ENCODE measurements at places on chromosomes 4 and X.

- DNase-seq, result no peak
Observed at GRCh38 chrX:67536564-67536963, 7.3 kb upstream of the AR start.

DNA sequence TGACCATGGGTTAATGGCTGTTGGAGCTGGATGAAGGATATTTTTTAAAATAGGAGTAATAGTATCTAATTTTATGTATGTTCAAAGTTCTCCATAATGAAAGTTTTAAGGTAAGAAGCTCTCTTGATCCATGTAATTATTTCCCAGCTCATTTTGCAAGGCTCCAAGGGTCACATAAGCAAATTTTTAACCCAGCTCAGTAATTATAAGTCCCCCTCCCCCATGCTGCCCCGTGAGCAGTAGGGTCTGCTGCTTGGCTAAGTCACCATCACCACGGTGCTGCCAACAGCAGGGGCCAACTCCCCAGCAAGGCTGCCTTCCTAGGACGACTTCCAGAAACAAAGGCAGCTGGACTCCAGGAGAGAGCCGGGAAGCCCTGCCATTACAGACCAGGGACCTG, 340.0 kb downstream of the FBXW7 start:
- no peak for DNase-seq

- no peak for DNase-seq
Observed at GRCh38 chr4:89249716-89250361, 57.8 kb downstream of the GPRIN3 start.

DNA sequence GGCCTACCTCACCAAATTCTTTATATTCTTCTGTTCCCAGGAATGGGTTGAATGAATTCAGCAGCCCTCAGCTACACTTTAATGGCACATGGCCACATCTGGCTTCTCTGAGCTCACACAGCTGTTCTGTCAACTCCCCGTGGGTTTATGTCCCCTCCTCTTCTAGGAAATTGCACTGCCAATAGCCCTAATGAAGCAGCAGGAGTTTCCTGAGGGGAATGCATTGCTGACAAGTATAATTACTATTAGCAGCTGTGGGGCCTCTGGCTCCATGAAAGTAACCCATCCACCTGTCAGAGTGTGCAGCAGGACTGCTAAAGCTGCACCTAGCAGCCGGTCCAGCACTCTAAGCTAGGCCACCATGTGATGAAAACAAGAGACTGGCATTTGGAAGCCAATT, 50.3 kb downstream of the FTHL17 start:
- DNase-seq, result no peak

DNA sequence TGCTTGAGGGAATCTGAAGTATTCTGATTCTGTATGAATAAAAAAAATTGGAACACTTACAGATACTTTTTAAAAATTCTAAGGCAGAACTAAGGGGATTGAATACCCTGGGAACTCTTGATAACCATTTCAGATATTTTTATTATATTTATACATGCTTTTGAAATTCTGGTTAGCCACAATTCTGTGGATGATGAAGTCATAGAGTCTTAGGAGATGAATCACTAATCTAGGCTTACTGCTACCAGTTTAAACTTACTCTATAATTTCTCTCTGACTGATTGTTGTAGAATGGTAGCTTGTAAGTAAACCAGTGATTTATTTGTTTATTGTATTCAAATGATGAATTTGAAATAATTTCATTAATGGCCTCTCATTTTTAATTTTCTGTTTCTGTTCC, 11.4 kb upstream of the SLAIN2 start:
- no peak for DNase-seq

GRCh38 chrX:120145295-120145925, 13.0 kb upstream of the RHOXF2 start:
- DNase-seq, result no peak

DNA sequence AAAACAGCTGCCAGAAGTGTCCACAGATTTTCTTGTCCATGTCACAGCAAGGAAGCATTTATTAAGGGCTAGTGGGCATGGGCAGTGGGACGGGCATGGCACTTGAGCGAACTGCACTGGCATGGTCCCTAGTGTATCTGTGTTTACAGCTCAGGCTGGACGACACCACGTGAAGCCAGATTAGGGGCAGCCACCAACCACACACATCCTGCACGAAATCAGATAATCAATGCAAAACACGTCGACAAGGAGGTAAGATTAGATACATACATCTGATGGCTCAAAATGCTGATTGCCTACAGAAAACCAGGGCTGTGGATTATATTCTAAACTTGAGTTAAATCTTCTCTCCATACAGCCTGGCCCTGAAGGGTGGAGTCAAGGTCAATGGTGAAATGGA, 103.8 kb upstream of the ATP6AP2 start:
- no peak for DNase-seq

- DNase-seq, result no peak
Observed at GRCh38 chrX:138648568-138648967, 62.9 kb downstream of the FGF13 start.

GRCh38 chr4:148454835-148455234, 12.6 kb upstream of the NR3C2 start:
- no peak for DNase-seq

DNA sequence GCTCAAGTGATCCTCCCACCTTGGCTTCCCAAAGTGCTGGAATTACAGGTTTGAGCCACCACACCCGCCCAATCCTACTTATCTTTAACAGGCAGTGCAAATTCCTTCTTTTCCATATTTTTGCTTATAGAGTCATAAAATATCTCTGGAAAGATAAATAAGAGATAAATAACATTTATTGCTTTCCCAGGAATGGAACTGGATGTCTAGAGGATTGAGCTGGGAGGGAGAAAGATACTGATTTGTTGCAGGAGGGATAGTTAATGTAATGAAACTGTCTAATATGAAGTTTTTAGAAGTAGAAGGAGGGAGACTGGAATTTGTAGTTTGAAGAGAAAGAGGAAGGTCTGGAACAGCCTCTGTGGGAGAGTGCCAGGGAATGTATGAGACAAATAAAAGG, 20.2 kb downstream of the ITGB1BP2 start:
- no peak for DNase-seq

DNA sequence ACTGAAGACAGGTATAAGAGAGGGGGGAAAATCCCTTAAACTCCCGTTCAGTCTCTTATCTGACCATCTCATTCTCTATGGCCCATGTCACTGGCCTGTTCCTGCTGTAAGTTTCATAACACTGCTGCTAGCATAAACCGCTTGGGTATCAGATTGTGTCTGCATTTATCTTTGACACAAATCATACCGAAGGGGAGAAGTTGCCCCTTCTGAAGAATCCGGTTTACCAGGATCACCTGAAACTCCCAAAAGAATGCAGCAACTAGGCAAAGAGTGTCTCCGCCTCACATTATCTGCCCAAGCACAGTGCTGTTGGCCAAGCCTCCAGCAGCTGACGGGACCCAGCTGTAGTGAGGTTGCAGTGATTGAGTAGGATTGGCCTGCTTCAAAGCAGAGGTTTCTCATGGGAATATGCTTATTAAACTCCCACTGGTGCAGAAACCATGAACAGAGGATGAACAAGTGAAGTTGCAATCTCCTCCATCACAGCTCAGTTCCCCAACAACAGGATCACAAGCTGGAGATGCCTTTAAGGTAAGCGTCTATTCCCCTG, 71.3 kb upstream of the PUDP start:
- DNase-seq, result no peak

- DNase-seq, result no peak
Observed at GRCh38 chr4:77433418-77433733, 172.2 kb upstream of the CXCL13 start.

DNA sequence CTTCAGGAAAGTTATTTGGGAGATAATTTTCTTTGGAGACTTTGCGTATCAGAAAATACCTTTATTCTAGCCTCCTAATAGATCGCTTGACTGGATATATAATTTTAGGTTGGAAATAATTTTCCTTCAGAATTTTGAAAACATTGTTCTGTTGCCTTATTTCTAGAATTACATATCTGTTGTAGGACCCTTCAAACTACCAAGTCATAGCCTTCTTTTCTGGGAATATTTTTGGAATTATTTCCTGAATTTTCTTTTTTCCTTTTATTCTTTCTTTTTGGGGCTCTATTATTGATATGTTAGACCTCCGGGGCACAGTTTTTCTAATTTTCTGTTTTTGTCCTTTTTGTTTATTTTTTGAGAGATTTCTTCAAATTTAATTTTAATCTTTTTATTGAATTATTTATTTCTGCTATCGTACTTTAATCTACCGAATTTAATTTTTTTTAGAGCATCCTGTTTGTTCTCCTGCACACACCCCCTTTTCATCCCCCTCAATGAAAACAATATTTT, 100.5 kb downstream of the KDM6A start:
- DNase-seq, result no peak

DNA sequence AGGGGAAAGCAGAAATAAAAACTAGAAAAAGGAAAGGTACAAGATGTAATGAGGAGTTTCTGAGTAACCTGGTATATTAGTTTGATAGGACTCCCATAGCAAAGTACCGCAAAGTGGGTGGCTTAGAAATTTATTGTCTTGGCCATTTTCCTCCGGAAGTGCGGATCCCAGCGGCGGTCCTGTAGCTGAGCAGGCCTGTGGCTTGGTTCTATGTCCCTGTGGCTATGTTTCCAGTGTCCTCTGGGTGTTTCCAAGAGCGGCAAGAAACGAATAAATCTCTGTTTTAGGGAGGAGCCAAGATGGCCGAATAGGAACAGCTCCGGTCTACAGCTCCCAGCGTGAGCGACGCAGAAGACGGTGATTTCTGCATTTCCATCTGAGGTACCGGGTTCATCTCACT, 44.0 kb upstream of the LDB2 start:
- no peak for DNase-seq

DNA sequence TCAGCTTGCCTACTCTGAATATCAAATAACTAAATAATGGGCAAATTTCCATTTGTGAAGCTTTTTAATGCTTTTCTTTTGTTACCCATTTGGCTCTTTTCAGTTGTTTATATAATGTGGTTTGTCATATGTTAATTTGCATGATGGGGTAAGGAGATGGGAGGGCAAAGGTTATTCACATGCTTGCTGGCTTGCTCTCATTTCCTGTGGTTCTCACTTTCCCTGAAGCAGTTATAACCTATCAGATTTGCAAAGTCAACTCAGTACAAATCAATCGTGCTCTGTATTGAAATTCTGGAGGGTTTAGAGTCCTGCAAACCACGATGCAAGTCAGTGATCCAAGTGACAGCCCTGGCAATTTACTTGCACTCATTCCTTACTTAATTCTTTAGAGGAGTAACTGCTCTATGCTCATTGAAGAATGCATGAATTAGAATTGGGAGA, 711.2 kb downstream of the ADGRL3 start:
- no peak for DNase-seq

- DNase-seq, result no peak
Observed at GRCh38 chr4:107630185-107630705, 89.8 kb downstream of the PAPSS1 start.

DNA sequence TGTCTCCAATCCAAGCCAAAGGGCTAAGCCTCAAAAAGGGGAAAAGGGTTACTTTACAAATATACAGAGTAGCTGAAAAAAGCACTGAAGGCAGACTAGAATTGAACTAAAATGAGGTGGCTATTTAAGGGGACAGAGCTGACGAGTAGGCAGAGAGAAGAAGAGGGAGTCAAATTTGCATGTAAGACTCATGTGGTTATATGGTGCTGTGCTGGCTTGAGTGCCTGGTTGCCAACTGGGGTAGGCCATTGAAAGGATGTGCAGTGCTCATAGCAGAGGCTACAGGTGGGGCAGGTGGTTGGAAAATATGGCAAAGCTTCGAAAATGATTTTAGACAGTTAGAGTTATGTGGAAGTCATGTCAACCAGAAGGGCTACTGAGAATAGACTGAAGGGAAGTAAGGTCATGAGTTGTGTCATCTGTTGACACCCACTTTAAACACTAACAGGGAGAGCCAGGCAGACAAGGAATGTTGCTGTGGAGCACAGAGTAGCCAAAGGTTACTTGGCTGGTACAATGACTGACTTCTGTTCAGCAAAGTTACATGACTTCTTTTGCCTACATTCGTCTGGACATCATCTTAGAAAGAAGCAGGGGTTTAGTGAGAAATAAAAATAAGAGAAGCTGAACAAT, 1210.4 kb downstream of the ADGRL3 start:
- no peak for DNase-seq

DNA sequence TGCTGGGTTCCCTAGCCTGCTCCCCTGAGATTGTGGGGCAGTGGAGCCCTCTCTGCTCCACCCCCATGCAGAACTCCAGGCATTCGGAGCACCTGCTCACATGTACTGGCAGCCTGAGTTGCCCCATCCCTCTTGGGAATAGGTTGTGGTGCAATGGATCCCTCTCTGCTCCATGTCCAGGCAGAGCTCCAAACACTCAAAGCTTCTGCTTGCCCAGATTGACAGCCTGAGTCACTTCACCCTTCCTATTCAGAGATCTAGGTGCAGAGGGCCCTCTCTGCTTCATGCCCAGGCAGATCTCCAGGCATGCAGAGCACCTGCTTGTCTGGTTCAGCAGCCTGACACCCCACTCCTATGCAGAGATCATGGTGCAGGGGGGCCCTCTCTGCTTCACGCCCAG, 18.6 kb upstream of the TEX13B start:
- no peak for DNase-seq

- no peak for DNase-seq
Observed at GRCh38 chrX:19225909-19226308, 103.6 kb upstream of the ADGRG2 start.

All from cardiac septum (tissue), 1 donor.